ENCODE measurements at places on chromosomes 13 and 19.

DNA sequence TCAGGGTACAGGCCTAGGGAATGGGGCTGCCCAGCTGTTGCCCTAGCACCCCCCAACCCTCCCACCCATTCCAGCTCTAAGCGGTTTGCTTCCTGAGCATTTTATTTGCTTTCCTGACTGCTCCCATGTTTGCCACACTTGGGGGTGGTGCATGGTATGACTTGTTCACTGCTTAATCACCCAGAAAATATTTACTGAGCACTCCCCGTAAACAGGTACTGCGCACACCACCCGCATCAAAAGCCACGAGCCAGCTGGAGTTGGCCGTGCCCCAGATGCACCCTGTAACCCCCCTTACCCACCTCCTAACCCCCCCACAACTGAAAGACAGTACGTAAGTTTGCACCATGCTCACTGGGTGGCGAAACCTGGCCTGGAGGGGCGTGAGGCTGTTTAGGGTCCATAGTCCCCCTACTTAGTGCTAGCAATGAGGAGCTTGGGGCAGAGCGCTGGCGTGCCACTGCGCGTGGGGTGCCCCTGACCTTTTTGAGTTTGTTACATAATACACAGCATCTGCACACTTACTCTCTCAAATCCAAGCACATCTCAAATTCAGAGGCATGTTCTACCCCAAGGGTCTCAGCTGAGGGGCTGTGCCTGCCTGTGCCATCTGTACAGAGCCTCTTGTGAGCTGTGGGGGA is 29.8 kb downstream of the DPF1 start:
- no peaks in the 10 kb centered on the region for H3K36me3 ChIP-seq
- H3K4me3 ChIP-seq = no peak overlapping the region
- no peak for DNase-seq
- no peaks in the 10 kb centered on the region for H3K4me1 ChIP-seq
- no peaks in the 10 kb centered on the region for H3K27me3 ChIP-seq
- H3K27ac ChIP-seq = no peak overlapping the region

GRCh38 chr19:7467009-7467989 is 21.5 kb downstream of the PEX11G start:
- H3K36me3 ChIP-seq = peaks cover 2% of the 10 kb centered on the region
- no peaks in the 10 kb centered on the region for H3K4me1 ChIP-seq
- no peak overlapping the region for H3K4me3 ChIP-seq
- H3K27me3 ChIP-seq = no peaks in the 10 kb centered on the region
- DNase-seq = no peak

- no peak overlapping the region for H3K4me3 ChIP-seq
- no peaks in the 10 kb centered on the region for H3K27me3 ChIP-seq
- peak overlapping the region; percentile 98 for H3K27ac ChIP-seq
- peaks cover 21% of the 10 kb centered on the region for H3K4me1 ChIP-seq
- DNase-seq = no peak
- H3K36me3 ChIP-seq = peaks cover 2% of the 10 kb centered on the region
Observed at GRCh38 chr19:18304208-18304457, 18.7 kb downstream of the LSM4 start.

GRCh38 chr19:661427-662196 is 1.4 kb downstream of the RNF126 start:
- no peaks in the 10 kb centered on the region for H3K27me3 ChIP-seq
- DNase-seq = no peak
- peaks cover 10% of the 10 kb centered on the region for H3K36me3 ChIP-seq
- H3K27ac ChIP-seq = peak overlapping the region; percentile 60
- H3K4me1 ChIP-seq = peaks cover 19% of the 10 kb centered on the region

GRCh38 chr19:31301306-31301980 is 47.8 kb downstream of the TSHZ3 start:
- H3K4me3 ChIP-seq = no peak overlapping the region
- no peak for DNase-seq
- no peaks in the 10 kb centered on the region for H3K27me3 ChIP-seq
- H3K36me3 ChIP-seq = no peaks in the 10 kb centered on the region

DNA sequence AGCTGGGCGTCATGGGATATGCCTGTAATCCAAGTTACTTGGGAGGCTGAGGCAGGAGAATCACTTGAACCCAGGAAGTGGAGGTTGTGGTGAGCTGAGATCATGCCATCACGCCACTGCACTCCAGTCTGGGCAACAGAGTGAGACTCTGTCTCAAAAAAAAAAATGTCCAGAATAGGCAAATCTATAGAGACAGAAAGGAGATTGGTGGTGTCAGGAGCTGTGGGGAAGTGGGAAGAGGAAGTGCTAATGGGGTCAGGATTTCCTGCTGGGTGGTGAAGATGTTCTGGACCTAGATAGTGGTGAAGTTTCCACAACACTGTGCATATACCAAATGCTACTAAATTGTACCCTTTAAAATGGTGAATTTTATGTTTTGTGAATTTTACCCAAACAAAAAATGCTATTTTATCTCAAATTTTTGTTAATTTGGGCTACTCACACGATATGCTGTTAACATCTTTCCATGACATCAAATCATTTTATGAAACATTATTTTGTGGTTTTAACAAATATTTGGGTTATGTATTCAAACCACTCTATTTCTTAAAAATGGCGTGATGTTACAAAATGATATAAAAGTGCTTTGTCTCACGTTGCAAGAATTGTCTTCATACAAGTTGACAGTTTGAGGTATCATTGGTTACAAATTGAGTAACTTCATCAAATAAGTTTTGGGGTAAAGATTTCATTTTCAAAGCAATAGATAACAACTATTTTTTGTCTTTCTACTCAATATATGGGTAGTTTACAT is 7.4 kb upstream of the CYP4F3 start:
- no peak overlapping the region for H3K4me3 ChIP-seq
- DNase-seq = no peak
- H3K27ac ChIP-seq = no peak overlapping the region
- no peaks in the 10 kb centered on the region for H3K27me3 ChIP-seq
- H3K36me3 ChIP-seq = no peaks in the 10 kb centered on the region

DNA sequence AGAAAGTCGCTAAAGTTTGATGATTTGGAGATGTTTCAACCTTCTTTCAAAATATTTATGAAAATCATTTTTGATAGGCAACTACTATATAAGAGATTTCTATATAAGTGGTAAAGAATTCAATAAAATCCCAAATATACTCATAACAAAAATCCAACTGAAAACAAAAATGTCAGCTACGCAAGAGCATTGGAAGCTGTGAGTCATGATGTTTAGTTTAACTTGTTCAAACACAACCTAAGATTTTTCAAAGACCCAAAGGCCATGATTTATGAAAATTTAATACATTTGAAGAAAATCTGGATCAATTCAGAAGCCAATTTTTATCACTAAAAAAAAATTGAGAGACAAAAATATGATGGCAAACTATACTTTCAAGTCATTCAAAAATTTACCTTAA is 226.6 kb downstream of the MZT1 start:
- H3K4me1 ChIP-seq = no peaks in the 10 kb centered on the region
- no peak overlapping the region for H3K27ac ChIP-seq
- H3K27me3 ChIP-seq = no peaks in the 10 kb centered on the region
- H3K4me3 ChIP-seq = no peak overlapping the region
- DNase-seq = no peak

- H3K27ac ChIP-seq = no peak overlapping the region
- no peak overlapping the region for H3K4me3 ChIP-seq
- no peaks in the 10 kb centered on the region for H3K36me3 ChIP-seq
- DNase-seq = no peak
- no peaks in the 10 kb centered on the region for H3K27me3 ChIP-seq
- H3K4me1 ChIP-seq = peaks cover 8% of the 10 kb centered on the region
Observed at GRCh38 chr19:41377977-41378709, 1.8 kb downstream of the TMEM91 start.

- H3K27me3 ChIP-seq = no peaks in the 10 kb centered on the region
- no peaks in the 10 kb centered on the region for H3K36me3 ChIP-seq
- DNase-seq = no peak
- no peak overlapping the region for H3K27ac ChIP-seq
- H3K4me1 ChIP-seq = no peaks in the 10 kb centered on the region
Observed at GRCh38 chr13:102380012-102380411, 21.8 kb downstream of the FGF14 start.

DNA sequence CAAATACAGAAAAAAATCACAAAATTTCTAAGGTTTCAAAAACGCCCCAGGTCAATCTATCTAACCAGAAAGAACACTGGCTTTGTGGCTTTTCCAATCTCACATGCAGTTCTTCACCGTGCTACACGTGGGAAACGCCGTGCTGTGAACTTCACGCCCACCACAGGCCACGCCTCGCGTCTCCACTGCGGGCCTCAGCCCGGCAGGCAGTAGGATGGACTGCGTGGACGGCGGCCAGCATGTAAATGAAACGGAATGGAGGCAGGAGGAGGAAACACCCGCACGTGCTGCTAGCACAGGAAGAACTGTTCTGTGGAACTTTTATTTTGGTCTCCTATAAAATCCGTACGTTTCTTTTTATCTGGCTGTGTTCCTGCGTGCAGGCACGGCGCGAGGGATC is 23.8 kb downstream of the ZNF787 start:
- H3K27me3 ChIP-seq = no peaks in the 10 kb centered on the region
- DNase-seq = no peak
- no peak overlapping the region for H3K4me3 ChIP-seq

DNA sequence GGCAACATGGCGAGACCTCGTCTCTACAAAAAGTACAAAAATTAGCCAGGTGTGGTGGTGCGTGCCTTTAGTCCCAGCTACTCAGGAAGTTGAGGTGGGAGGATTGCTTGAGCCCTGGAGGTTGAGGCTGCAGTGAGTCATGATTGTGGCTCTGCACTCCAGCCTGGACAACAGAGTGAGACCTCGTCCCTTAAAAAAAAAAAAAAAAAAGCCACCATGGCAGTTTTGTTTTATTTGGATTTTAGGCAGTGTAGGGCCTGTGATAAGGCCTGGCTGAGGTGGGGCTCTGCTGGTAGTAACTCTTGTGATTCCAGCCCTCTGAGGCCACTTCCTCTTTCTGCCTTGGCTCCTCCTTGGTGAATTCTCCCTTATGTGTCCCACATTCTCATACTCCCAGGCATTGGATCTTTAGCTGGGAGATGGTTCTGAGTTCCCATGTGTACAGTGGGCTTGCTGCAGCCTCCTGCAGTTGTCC is 39.2 kb downstream of the GATAD2A start:
- no peak overlapping the region for H3K27ac ChIP-seq
- no peak for DNase-seq
- H3K4me3 ChIP-seq = no peak overlapping the region
- H3K36me3 ChIP-seq = no peaks in the 10 kb centered on the region
- H3K27me3 ChIP-seq = no peaks in the 10 kb centered on the region
- H3K4me1 ChIP-seq = peaks cover 5% of the 10 kb centered on the region

DNA sequence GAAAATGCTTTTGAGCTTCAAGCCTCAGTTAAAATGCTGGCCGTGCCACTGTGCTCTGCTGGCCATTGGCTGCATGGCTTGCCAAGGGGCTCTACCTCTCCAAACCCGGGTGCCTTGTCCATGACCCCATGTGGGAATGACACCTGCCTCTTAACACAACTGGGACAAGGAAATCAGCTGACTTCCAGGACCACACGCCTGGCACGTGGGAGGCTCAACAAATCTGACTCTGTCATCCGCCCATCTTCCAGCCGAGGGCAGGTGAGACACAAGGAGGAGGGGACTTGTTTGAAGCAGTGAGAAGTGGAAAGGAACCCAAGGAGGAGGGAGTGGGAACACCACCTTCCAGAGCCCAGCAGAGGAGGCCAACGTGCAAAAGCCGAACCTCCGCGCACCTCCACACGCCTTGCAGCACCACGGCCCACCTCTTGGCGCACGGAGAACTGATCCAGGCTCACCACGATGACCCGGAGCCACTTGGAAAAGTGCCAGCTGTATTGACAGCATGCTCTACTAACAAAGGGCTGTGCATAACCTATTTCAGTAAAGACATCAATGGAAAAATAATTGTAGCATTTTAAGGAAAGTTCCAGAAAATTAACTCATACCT is 38.3 kb downstream of the COL4A1 start:
- H3K27me3 ChIP-seq = no peaks in the 10 kb centered on the region
- H3K4me1 ChIP-seq = peaks cover 39% of the 10 kb centered on the region
- DNase-seq = no peak
- peaks cover 6% of the 10 kb centered on the region for H3K36me3 ChIP-seq
- no peak overlapping the region for H3K27ac ChIP-seq
- no peak overlapping the region for H3K4me3 ChIP-seq

- no peaks in the 10 kb centered on the region for H3K27me3 ChIP-seq
- no peak for DNase-seq
- no peak overlapping the region for H3K27ac ChIP-seq
- H3K4me3 ChIP-seq = no peak overlapping the region
Observed at GRCh38 chr13:20264271-20265018, 32.3 kb upstream of the GJB6 start.

DNA sequence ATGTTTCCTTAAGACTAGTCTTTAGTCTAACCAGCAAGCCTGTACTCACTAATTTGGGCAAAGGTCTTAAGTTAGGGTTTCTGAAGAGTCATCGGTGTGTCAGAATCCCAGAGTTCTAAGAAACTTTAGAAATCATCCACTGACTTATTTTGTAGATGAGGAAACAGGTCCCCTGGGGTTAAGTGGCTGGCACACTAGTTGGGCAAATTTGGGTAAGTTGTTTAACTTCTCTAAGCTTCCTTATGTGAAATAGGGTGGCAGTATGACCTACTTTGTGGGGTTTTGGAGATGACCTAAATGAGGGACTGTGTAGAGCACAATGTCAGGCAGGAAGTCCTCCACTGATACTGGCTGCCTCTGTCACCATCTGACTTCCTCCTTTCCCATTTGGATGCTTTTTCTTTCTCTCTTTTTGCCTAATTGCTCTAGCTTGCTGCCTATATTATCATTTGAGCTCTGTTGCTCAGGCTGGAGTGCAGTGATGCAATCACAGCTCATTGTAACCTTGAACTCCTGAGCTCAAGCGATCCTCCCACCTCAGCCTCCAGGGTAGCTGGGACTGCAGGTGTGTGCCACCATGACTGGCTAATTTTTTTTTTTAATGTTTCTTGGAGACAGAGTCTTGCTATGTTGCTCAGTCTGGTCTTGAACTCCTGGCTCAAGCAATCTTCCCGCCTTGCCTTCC is 2.3 kb downstream of the ADGRE3 start:
- H3K27ac ChIP-seq = no peak overlapping the region
- H3K4me3 ChIP-seq = no peak overlapping the region
- H3K27me3 ChIP-seq = no peaks in the 10 kb centered on the region
- no peaks in the 10 kb centered on the region for H3K36me3 ChIP-seq

DNA sequence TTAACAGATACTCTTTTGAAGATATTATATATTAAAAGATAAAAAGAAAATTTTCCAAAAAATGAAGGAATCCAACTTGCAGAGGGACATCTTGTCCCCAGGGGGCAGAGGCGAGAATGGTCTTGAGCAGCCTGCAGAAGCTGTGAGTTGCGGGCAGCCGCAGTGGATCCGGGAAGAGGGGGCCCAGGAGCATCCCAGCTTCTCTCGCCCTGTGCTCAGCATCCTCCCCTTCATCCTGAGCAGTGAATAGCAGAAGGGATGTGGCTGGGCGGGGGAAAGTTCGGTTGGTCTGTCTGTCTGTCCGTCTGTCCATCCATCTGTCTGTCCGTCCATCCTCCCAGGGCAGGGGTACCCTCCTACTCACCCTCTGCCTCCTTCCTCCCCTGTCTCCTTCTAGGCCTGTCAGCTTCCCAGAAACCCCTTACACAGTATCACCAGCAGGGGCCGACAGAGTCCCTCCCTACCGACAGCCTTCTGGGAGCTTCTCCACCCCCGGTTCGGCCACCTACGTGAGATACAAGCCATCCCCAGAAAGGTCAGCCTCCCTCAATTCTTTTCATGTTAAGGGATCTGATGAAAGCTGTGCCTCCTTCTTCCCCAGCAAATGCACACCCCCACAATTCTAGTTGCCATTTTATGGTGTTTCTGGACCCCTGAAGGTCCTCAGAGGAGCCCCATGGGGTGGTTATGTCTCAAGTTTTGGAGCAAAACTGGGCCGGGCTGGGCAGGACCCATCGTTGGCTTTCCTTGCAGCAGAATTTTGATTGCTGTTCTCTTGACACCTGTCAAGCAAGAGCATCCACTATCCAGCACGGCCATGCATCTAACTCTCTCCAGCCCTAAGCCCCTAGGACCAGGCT is 81.6 kb downstream of the DPF1 start:
- H3K4me1 ChIP-seq = no peaks in the 10 kb centered on the region
- no peak overlapping the region for H3K27ac ChIP-seq
- no peak overlapping the region for H3K4me3 ChIP-seq
